ENCODE measurements at places on chromosomes 2 and 18. TPM values are rescaled to one million over a fixed set of nuclear protein-coding genes. Genes with fewer than 3 reads are reported as not detected.

- DNase-seq: peak; percentile 76
Measured at GRCh38 chr2:191942090-191942738, 95.3 kb upstream of the CAVIN2 start.

- DNase-seq: no peak
Measured at GRCh38 chr2:148553332-148553887, 91.1 kb upstream of the EPC2 start.

GRCh38 chr2:160460333-160460731, 33.3 kb downstream of the RBMS1 start:
- no peak for DNase-seq

The ERFE gene
- 0.49 TPM for total RNA-seq

DNA sequence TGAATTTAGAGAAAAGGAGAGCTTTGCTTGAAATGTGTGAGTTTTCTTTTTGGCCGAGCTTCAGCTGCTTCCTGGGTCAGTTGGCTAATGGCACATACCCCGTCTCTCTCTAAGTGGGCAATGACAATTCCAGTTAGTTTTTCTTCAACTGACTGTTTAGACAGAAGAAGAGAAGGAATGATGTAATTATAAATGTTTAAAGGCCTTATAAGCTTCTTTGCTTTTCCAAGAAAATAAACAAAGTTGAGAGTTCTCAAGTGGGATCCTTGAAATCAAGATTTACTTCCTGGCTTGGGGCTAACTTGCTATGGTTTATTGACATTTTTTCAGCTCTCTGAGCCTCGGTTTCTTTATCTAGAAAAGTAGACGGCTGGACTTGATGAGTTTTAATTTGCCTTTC, 794.9 kb upstream of the ACVR2A start:
- no peak for DNase-seq

DNA sequence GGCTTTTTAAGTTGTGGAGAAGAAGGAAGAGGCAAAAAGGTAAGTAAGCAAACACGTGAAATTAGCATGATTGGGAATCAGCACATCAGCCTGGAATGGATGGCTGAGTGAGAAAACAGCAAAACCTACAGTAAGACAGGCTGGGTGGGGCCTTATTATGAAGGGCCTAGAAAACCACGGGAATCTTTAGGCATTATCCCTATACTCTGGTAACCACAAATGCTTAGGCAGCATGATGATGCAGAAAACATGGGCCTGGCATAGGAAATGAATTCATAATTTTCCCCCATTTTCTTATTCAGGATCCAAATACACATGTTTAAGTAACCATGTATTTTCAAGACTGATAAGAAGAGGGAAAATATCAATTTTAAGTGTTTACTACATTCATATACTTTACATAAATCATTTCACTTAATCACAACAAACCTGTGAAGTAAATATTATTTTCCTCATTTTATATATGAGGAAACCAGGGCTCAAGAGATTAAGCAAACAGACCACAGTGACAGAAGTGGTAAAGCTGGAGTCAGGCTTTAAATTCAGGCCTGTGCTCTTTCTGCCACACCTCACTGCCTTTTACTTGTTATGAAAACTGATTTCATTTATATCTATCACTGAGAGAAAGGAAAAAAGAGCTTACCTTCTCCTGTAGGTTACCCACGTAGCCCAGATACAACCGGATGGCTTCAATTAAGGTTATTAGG, 4.0 kb downstream of the TMEM17 start:
- DNase-seq: no peak

The IL18RAP gene
- 0.68 TPM for total RNA-seq

All from sigmoid colon (tissue), 7 donors.